ENCODE measurements at places on chromosomes 4 and X.

GRCh38 chr4:181911420-181911819 is 331.8 kb upstream of the TENM3 start:
- DNase-seq = no peak

- DNase-seq = no peak
Observed at GRCh38 chrX:103215425-103215991, 600 bp downstream of the BEX4 start.

DNA sequence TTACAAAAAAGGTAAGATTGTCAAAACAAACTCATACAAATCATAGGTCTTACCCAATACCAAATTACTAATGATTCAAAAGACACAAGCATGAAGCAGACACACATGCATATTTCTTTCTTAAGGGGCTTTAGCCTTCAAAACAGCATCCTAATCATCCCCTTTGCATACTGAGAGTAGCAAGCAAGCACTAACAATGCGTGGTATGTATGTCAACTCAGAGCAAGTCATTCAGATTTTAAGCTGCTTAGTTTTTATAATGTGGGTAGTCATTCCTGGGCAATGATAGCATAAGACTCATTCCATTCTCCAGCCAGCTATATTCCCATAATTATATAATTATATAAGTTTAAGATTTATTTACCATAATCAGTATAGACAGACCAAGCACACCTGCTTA is 219.6 kb downstream of the DKK2 start:
- no peak for DNase-seq

GRCh38 chrX:21738210-21738949 is 19.5 kb downstream of the SMPX start:
- DNase-seq = no peak

DNA sequence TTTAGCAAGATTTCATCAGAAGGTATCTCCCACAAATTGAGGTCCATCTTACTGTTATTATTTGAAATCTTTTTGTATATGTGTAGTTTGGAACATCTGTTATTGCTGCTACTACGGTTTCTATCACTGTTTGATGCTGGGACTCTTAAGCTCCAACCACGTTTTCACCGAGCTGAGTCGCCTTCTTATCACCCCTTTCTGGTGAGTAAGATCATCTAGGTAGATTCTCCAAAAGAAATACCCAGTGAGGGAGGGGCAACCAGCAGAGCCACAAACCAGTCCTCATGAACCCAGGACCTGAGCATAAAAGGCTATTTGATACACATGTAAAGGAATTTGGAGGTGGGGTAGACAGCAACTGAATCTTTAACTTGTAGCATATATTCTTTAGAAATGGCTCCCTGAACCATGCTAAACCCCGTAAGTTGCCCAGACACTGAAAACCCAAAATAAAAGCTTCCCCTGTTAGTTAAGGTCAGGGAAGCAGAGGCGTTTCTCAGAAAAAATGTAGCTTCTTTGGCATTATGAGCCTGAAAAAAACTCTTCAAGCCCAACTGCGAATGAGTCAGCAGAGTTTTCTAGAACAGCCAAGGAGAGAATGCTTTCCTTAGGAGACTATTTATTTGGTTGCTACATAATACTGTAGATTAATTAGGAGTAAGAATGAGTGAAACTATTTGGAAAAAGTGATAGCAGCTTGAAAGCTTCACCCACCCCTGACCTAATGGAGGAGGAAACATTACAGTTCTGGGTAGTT is 53.8 kb upstream of the ATXN3L start:
- no peak for DNase-seq

DNA sequence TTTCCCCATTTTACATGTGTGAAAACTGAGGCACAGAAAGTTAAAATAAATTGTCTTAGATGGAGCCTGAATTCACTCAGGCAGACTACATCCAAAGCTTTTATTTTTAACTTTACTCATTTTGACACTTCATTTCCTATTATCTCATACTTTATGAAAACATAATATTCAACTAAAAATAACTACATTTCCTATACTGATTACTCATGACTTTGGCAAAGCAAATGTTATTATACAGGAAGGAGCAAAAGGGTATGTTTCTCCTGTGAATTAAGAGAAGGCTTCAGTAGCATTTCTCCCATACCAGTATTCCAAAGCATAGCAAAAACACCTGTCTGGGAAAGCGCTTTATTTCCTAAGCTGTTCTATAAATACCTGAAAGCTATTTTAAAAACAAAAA is 178.6 kb downstream of the ADAMTS3 start:
- no peak for DNase-seq

DNA sequence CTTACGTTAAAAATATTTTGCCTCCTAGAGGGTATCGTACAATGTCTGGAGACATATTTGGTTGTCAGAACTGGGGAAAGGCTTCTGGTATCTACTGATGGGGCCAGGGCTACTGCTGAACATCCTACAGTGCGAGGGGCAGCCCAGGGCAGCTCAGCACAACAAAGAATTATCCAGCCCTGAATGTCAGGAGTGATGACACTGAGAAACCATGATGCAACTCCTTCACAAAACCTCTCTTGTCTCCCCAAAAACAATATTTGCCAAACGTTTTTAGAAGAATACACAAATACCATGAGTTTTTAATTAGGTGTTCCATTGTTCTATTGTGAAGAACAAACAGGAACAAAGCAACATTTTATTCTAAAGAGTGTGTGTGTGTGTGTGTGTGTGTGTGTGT is 43.4 kb upstream of the CLNK start:
- DNase-seq = no peak

DNA sequence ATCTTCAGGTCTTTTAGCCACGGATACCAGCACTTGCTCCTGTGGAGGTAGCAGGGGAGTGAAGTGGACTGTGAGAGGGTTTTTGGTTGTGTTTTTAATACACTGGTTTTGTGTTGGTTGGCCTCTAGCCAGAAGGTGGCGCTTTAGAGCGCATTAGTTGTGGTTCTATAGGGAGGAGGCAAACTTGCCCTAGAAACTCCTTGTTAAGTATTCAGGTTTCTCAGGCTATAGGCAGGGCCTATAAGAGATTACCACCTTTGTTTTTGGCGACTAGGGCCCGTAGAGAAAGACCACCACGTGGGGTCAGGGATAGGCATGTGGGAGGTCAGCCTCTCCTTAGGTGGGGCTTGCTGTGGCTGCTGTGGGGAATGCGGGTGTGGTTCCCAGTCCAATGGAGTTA is 221.6 kb upstream of the SPANXN4 start:
- DNase-seq = no peak

GRCh38 chr4:187608001-187608421 is 387.6 kb upstream of the ZFP42 start:
- no peak for DNase-seq

GRCh38 chrX:130030826-130031225 is 48.4 kb downstream of the BCORL1 start:
- no peak for DNase-seq

- no peak for DNase-seq
Observed at GRCh38 chr4:41425650-41426049, 112.3 kb upstream of the LIMCH1 start.

- no peak for DNase-seq
Observed at GRCh38 chr4:74041418-74041817, 2.9 kb upstream of the CXCL3 start.

- no peak for DNase-seq
Observed at GRCh38 chr4:101334963-101335572, 12.3 kb downstream of the PPP3CA start.

GRCh38 chr4:10395971-10396580 is 61.1 kb downstream of the ZNF518B start:
- no peak for DNase-seq

GRCh38 chr4:61041527-61041926 is 158.6 kb upstream of the ADGRL3 start:
- no peak for DNase-seq

GRCh38 chrX:92231391-92231790 is 452.2 kb downstream of the PCDH11X start:
- no peak for DNase-seq

DNA sequence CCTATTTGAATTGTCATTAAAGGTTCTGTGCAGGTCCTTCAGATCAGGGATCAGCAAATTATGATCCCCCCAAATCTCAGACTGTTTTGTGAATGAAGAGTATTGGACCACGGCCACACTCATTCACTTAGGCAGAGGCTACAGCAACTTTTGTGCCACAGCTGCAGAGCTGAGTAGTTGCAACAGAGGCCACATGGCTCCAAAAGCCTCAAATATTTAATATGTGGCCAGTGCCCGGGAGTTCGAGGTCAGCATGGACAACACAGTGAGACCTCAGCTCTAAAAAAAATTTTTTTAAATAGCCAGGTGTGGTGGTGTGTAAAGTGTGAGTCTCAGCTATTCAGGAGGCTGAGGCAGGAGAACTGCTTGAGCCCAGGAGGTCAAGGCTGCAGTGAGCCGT is 100.7 kb downstream of the NSUN7 start:
- no peak for DNase-seq

- no peak for DNase-seq
Observed at GRCh38 chr4:34362654-34363053, 1881.7 kb downstream of the ARAP2 start.

DNA sequence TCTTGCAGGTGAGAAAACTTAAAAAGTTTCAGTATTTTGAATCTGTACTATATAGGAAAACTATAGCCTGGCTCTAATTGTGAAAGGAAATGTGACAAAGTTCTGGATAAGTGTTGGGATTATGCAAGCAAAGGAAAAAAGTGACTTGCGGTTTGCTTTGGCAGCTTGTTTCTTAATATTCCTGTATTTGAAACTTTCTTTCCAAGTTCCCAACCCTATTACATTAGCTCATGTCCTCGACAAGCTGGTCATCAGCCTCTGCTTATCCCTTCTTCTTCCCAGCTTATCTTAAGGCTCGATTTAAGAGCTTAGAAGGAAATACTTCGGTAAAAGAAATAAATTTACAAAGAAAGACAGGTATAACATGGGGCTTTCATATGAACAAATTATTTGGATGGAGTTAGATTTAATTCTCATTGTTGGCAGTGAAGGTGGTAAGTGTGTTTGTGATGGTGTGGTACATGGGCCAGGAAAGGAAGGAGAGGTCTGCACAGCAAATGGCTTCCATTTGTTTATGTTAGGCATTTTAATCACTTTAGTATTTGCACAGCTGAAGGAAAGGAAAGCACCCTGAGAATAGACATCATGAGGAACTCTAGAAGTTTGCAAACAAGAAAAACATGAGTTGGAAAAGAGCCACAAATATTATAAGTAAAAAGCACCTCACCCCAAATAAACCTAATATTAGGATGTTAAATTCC is 5.1 kb upstream of the MYOZ2 start:
- no peak for DNase-seq

DNA sequence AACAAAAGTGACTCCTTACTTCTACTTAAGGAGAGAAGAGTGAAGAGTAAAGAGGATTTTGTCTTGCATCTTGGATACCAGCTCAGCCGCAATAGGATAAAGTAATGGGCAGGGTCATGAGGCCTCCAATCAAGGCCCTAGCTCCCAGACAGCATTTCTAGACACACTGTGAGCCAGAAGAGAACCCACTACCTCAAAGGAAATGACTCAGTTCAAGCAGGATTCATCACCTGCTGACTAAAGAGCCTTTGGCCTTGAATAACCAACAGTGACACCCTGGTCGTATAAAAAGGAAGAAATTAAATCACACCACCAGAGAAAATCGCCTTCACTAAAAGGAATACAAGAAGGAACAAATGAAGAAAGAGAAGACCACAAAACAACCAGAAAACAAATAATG is 416.1 kb downstream of the PCDH18 start:
- no peak for DNase-seq

DNA sequence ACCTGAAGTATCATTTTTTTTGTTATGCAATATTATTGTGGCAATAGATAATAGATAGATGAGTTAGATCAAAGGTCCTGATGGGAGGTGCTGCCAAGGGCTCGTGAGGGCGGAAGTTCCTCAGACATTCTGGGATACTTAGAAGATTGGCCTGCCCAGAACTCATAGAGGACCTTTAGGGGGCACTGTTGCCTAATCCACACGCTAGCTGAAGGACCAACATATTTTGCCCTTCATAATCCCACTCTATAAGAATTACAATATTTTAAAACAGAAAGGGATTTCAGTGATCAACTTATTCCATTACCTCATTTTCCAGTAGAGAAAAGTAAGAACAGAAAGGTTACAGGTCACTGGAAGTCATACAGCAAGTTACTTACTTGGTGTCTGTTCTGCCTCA is 22.9 kb upstream of the COX7B2 start:
- DNase-seq = no peak

DNA sequence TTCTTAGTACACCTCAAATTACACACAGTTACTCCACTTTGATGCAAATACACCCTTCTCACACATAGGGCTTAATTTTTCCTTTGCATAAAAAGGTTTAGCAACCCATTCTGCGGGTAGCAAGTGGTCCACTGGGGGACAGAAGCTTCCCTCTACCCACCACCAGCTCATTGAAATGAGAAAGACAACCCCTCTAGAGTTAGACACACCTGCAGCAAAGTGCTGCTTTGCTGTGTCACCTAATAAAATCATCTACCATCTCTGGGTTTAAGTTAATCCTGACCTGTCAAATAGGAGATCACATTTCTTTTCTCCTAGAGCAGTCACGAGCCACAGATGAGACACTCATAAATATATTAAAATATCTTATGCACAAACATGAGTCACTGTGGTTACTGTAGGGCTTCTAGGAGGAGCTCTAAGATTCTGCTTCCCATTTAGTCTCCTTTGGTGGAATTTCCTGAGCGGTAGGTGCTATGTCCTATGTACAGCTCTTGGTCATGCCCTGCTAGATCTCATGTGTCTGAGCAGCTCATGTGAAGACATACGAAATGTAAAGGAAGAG is 11.9 kb downstream of the BMX start:
- DNase-seq = no peak

DNA sequence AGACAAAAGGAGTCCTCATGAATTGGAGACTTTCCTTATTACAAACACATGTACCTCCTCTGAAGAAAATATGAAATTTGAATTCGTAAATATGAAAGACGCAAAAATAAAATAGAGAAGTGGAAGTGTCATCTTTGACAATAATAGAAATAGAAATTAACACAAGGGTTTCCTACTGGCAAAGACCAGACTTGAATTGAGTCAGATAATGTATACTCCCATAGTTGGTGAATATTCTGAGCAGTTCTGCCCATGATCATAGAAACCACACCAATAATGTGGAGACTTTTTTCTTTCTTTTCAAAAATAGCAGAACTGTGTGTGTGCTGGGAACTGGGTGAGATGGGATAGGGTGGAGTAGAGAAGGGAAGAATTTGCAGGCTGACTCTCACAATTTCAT is 277.7 kb upstream of the TET2 start:
- DNase-seq = no peak

DNA sequence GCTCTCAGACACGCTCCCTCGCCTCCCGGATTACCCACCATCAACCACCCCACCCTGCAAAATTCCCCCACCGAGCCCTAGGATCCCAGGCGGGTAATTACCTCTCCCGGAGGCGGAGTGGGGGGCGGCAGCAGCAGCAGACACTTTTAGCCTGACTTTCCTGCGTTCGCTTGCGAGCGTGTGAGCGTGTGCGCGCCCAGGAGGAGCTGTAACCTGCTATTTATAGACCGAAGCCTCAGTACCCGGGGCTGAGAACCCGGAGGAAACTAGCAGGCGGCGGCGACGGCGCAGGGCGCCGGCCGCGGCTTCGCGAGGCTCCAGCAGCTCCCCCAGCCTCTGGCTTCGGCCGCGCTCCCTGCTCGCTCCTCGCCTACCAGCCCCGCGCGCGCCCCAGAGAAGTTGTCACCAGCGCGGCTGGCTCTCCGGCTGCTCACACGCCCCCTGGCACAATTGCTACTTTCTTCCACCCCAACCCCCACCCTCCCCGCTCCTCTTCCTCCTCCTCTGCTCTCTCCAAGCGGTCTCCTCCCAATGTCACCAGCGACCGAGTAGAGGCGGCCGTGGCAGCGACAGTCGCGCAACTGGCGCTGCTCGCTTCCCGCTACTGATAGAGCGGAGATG is at the start of gene INPP4B:
Gene INPP4B, minus strand, starts transcription at position 194 of the 621 bp plus-strand sequence.
- DNase-seq = peak; percentile 47
